ENCODE measurements at places on chromosomes 3 and 15.

GRCh38 chr3:46479021-46479420 lies 14.3 kb upstream of the LTF start:
- no peak for DNase-seq

DNA sequence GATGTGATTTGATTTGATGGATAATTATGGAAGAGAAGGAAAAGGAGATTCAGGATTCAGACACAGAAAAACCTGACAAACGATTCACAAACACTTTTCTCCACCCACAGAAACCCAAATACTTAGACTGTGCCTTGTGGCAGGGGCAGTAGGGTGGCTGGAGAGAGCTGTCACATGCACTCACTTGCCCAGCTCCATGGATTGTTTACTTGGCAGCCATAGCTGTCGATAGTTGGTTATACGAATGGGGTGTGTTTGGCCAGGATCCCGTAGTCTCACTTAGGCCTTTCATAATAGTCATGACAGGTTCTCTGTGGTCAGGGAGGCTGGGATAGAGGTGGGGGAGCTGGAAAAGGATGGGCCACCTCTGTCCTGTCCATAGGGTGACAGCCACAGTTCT lies 76.9 kb downstream of the CACNA1D start:
- DNase-seq: no peak

GRCh38 chr3:127697551-127698240 lies 24.9 kb downstream of the ABTB1 start:
- DNase-seq: no peak

GRCh38 chr3:161412123-161412522 lies 40.8 kb upstream of the SPTSSB start:
- no peak for DNase-seq

DNA sequence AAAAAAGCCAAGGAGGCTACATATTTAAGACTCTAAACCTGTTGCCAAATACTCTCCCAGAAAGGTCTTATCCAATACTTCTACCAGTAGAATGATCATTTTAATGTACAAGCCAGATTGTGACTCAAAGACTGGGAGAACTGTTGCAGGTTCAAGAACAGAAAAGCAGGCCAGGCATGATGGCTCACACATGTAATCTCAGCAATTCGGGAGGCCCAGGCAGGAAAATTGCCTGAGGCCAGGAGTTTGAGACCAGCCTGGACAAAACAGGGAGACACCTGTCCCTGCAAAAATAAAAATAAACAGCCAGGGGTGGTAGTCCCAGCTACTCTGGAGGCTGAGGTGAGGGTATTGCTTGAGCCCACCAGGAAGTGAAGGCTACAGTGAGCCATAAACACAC lies 17.8 kb upstream of the THUMPD3 start:
- no peak for DNase-seq

DNA sequence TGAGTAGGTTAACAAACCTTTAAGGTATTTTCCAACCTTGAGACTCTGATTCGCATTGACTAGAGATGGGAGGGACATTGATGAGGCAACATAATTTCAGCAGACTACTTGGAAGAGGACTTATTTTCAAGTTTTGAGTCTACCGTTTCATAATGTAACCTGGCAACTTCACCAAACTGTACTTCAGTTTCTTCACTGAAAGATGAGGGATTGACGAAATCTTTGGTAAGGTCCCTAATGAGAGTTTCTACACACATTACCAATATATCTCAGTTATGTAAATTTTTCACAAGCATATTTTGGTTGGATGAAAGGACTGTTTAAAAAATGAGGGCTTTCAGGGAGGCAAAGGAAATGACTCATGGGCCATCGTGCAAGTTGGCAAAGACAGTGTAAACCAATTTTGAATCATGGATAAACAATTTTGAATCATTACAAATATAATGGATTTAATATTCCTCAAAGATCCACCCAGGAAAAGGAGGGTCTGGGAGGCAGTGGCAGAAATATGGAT lies 28.7 kb upstream of the SEMA6D start:
- DNase-seq: no peak

DNA sequence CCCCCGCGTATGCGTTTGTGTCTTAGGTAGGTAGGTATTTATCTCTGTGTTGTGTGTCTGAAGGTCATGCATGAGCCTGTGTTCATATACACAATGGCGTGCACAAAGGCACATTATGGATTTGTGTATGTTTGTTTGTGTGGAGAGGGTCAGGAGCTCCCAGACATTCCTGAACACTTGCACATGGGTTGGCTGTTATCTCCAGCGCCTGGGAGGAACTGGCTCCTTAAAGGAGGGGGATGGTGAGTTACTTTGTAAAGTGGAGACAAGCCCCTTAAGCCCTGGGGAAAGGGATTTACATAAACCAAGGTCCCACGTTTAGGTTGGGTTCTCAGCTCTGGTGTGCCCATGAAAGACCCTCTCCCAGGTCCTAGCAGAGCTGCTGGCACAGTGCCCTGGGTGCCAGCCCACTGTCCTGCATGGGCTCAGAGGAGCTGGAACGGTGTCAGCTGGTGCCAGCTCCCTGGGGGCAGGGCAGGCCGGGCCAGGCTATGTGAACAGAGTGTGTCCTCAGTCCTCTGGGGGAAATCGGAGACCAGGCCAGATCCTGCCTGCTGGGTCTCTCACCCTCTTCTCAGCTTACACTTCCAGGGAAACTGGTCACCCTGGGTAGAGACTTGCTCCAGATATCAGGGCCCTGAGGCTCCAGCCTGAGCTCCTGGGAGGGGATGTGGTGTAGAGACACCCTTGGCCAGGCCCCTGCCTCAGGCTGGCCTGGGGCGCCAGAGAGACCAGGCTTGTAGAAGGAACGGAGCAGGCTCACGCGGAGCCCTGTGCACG lies 25.1 kb downstream of the SNX33 start:
- no peak for DNase-seq

- no peak for DNase-seq
Measured at GRCh38 chr3:148068466-148068865, 629.2 kb upstream of the AGTR1 start.

DNA sequence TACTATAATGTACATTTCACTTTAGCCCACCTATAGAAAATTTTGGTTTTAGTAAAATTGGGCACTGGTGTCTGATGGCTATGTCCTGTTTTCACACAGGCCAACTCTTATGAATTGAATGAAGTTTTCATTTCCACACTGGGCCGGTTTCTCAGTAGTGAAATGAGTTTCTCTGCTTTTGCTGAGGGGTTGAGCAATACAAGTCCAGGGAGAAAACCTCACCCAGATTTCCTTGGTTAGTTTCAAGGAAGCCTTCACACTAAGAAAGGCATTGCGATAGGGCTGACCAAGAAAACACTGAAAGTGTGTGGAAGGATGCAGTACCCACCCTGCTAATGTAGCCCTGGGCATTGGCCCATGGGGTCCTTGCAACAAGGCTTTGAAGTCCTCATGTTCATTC lies 331.5 kb upstream of the CFAP20DC start:
- DNase-seq: no peak
